ENCODE measurements at places on chromosomes 1 and 21.
A peak's percentile ranks its signal among the peaks of the same experiment; 100 is the strongest.

- no peak for DNase-seq
Observed at GRCh38 chr1:155184351-155184811, 10.7 kb downstream of the TRIM46 start.

GRCh38 chr21:34061983-34062382, 11.4 kb upstream of the MRPS6 start:
- no peak for DNase-seq

- DNase-seq: no peak
Observed at GRCh38 chr1:39896909-39897685, 4.6 kb downstream of the MYCL start.

DNA sequence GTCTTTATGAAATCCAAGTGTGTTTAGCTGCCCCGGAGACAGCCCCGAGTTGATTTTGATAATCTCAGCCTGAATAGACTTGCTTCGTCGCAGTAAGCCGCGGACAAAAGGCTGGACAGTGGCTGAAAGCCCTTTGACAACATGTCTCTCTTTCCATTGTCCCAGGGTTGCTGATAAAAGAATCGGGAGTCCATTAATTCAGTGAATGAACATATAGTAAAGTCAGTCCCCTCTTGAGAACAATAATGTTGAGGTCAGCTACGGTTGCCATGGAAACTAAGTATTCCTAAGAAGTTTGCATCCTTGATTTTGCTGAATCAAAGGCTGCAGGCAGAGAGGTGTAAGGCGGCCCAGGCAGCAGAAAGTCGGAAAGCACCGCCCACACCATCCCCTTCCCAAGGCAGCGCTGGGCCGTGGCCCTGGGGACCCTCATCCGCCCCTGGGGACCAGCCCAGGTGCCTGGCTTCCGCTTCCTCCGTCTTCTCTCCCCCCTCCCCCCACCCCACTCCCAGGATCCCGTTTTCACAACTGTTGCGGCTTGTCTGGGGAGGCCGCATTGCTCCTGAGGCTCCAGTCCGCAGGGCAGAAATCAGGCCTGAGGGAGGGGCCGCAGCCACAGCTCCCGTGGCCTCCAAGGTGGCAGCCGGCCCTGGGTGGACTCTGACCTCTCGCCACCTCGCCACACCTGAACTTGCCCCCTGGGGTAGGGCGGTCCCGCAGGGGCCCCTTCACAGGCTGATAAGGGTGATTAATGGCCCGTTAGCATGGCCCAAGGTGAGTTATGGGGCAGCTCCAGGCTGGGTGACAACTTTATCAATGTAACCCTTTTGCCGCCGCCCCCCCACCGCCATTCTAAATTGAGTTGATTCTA, 180.9 kb downstream of the PRDM16 start:
- no peak for DNase-seq

DNA sequence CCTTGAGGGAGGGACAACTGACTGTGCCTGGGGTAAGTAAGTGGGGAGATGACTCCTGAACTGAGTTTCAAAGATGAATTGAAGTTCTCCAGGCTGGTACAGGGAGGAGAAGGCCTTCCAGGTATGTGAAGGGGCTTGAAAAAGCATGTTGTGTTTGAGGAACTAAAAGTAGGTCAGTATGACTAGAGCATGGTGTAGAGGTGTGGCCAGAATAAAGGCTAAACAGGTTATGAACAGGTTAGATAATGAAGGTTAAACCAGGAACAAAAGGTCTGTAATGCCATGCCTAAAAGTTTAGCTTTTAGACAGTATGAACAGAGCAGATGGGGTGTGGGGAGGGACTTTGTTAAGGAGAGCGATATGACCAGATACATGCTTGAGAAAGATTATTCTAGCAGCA, 7.3 kb upstream of the CLSPN start:
- no peak for DNase-seq

DNA sequence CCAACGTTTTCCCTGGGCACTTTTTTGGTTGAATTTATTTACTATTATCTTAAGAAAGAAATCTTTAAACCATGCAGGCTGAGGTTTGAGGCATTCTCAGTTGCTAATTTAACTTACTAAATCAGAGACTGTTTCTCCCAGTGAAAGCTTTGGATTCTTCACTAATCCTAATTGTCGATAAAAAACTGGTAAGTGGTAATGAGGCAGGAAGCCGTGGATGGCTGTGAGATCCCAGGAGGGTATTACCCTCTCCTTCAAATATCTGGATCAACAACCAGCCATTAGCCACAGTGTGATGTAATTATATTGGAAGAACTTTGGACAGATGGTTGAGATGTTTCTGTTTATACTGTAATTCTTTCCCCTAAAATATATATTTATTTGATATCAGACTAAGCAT, 485.0 kb downstream of the DISC1 start:
- DNase-seq: no peak

- DNase-seq: no peak
Observed at GRCh38 chr1:8267307-8267706, 50.6 kb upstream of the SLC45A1 start.

GRCh38 chr1:243482141-243483022, 226.5 kb downstream of the SDCCAG8 start:
- no peak for DNase-seq

- DNase-seq: no peak
Observed at GRCh38 chr1:6554907-6555778, at the start of gene TAS1R1. TAS1R1 (plus strand) TSS chr1:6555307; CDS start chr1:6555374, 67 bp downstream.

GRCh38 chr21:36828891-36829515, 130.1 kb downstream of the SIM2 start:
- no peak for DNase-seq

- DNase-seq: no peak
Observed at GRCh38 chr1:2046174-2046917, 3.9 kb upstream of the PRKCZ start.

- no peak for DNase-seq
Observed at GRCh38 chr1:225995919-225996864, 3.0 kb downstream of the SDE2 start.

- DNase-seq: no peak
Observed at GRCh38 chr1:150268340-150268704, 494 bp downstream of the APH1A start.

DNA sequence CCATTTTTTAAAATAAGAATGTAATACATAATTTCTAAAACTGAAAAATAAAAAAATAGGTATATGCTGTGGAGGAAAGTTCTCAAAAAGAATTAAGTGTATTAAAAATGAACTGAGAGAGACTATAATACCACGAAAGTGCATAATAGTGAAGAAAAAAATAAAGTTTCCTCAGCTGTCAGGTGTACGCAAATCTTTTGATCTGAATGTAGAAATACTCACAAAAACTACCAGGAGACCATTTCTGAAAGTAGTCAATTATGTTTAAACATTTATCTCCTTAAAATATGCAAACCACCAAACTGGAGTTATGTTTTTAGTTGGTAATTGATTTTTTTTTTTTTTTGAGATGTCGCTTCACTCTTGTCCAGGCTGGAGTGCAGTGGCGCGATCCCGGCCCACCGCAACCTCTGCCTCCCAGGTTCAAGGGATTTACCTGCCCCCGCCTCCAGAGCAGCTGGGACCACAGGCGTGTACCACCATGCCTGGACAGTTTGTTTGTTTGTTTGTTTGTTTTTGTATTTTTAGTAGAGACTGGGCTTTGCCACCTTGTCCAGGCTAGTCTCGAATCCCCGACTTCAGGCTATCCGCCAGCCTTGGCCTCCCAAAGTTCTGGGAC, 1169.2 kb upstream of the B3GALT2 start:
- DNase-seq: no peak

GRCh38 chr1:5745800-5746610, 246.2 kb downstream of the NPHP4 start:
- peak; percentile 51 for DNase-seq

DNA sequence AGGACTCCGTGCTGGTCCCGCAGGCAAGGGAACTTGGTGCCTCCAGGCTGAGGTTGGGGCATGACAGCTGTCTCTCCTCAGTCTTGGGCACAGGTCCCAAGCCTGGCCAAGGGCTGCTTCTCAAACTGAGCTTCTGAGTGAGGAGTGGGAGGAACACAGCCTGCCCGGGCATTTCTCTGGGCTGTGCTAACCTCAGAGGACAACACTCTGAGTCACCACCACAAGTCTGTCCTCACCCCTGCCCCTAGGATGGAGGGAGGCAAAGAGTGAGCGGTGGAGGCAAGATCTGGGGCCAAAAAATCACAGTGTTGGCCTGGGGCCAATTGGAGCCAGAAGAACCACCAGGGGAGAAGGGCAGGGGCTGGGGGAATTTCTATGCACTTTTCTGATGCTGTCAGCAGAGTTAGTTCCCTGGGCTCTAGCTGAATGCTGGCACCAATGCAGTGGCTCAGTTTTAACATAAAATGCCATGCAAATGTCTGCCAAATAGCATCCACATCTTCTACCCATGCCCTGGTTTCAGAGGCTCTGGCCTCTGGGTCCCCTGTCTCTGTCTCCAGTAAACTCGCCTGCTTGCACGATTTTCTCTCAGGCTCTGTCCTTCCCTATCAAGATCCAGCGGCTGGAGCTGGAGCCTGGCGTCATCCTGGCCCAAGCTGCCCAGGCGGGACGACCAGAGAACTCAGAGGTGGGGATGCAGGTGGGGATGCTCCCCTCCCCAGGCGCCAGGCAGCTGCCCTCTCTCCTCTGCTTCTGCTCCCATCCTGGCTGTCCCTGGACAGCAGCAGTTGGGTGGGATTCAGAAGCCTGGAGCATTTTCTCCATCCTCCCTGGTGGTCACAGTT, 11.0 kb upstream of the CDK18 start:
- DNase-seq: no peak

DNA sequence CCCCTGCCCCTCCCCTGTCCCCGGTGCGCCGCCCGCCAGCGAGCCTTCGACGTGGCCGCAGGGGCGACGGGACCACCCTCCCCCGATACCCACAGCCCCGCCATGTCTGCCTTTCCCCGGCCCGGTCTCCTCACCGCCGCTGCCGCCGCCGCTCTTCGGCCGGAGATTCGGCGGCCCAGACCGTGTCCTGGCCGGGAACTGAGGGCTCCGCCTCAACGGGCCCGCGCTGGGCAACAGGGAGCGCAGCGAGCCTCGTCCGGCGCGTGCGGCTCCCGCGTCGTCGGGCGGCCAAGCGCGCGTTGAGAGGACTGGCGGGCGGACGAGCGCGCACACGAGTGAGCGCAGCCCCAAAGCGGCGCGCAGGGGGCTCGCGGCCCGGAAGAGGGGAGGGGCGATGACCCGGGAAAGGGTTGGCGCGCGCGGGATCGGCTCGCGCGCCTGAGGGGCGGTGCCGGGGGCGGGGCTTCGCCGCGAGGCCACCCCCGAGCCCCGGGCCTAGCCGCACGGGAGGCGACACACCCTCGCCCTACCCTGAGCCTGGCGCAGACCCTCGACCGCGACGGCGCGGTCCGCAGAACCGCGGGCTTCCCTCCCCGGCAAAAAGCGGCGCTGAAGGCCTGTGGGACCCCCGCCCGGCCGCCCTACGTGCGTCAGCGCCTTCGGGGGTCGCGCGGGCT, at the start of gene BTG3:
Gene BTG3 (minus strand): TSS at position 337 of the 677 bp plus-strand sequence. CDS start 3,757 bp downstream, outside the sequence.
- peak; percentile 73 for DNase-seq

GRCh38 chr21:42665026-42665425, 11.6 kb downstream of the PDE9A start:
- DNase-seq: no peak

DNA sequence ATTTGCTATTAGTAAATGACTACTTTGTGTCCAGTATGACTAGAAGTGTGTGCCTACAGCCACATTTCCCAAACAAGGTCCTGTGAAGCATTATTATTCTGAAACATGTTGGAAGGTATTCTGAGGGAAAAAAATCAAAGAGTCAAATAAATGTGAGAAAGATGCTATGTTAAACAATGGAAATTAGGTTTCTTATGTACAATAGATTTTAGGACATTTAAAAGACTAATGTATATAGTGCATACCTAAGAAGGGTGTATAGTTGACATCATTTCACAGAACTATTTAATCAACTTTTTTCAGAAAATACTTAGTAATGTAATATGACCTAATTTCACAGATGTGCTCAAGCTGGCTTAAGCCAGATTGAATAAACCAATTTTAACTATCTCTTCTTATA, 582.5 kb downstream of the USP25 start:
- no peak for DNase-seq

GRCh38 chr1:230629511-230629910, 12.8 kb upstream of the COG2 start:
- no peak for DNase-seq

GRCh38 chr1:38173848-38174247, 127.3 kb upstream of the POU3F1 start:
- DNase-seq: no peak

DNA sequence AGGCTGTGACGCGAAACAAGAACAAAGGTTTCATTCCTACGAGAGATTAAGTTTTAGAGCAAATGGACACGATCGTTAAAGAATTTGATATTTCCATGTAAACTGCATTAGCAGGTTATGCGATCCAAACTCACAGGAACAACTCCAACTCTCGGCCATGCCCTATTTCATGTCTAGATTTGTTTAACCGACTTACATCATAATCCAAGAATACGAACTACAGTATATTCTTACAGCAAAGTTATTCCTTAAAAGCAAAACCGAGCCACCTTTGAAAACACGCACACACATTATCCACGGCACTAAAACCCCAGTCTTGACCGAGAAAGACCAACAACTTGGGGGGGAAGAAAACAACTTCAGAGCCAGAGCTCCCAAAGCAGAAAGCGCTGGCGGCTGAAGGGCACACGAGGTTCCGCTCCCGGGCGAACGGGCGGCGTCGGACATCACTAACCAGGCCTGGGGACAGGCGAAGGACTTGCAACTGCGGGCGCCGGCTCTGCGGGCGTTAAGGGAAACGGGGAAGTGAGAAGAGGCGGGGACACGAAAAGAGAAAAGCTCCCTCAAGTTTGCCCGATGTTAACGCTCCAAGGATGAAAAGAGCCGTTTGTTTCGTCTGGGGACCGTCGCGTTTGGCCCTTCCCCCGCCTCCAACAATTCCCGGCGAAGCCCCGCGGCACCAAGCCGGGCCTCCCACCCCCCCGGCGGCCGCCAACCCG, 690 bp downstream of the B3GALNT2 start:
- no peak for DNase-seq

GRCh38 chr1:59415286-59415850, 118.5 kb downstream of the FGGY start:
- DNase-seq: no peak

GRCh38 chr1:208141610-208142192, 102.5 kb downstream of the PLXNA2 start:
- DNase-seq: no peak

DNA sequence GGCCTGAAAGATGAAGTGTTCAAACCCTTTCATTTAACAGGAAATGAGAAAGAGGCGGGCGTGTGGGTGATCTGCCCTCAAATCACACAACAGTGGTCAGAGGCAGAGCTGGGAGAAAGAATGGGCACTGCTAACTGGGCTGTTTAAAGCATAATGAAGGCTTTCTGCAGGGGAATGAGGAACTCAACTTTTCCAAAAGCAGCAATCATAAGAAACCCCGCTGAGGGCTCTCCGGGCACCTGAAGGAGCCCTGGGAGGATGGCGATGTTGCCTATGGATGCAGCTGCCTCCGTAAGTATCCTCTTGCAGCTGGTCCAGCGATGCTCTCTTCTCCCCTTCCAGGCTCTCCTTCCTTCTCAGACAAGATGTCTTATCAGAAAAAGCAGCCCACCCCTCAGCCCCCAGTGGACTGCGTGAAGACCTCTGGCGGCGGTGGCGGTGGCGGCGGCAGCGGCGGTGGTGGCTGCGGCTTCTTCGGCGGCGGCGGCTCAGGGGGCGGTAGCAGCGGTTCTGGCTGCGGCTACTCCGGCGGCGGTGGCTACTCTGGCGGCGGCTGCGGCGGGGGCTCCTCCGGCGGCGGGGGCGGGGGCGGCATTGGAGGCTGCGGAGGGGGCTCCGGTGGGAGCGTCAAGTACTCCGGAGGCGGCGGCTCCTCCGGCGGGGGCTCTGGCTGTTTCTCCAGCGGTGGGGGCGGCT, 1.2 kb downstream of the LORICRIN start:
- no peak for DNase-seq

GRCh38 chr1:168803806-168804510, 75.0 kb upstream of the DPT start:
- no peak for DNase-seq
